ENCODE measurements at places on chromosomes 2 and 18.

GRCh38 chr2:39772086-39772811, 6.8 kb downstream of the THUMPD2 start:
- no peak for DNase-seq

GRCh38 chr2:44926957-44927356, 14.5 kb upstream of the SIX3 start:
- no peak for DNase-seq

DNA sequence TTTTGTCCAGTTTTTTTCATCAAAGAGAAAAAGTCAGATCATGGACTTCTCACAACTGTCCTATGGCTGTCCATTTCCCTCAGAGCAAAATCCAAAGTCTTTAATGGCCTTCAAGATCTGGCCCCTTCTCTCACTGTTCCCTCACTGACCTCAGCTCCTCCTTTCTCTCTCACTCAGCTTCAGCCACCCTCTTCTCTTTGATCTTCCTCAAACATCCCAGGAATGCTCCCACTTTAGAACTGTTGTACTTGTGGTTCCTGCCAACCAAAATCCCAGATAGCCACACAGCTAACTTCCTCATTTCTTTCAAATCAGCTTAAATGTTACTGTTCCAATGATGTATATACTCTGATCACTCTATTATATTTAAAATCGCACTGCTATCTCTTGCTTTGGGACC, 82.9 kb downstream of the NUP35 start:
- no peak for DNase-seq

- no peak for DNase-seq
Measured at GRCh38 chr2:56292951-56293350, 109.2 kb downstream of the CCDC85A start.

GRCh38 chr2:106306387-106306786, 112.3 kb upstream of the UXS1 start:
- no peak for DNase-seq

DNA sequence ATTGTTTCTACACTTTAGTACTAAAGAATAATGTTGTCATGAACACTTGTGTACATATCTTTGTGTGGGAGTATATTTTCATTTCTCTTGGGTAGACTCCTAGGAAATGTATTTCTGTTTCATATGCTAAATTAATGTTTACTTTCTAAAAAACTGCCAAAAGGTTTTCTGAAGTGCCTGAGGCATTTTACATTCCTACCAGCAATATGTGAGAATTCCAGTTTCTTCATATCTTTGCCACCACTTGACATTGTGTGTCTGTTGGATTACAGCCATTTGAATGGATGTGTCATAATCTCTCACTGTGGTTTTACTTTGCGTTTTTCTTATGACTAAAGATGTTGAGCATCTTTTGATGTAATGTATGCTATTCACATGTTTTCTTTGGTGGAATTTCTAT, 428.2 kb upstream of the KCNH7 start:
- DNase-seq, result no peak

GRCh38 chr18:38551881-38552280, 986.3 kb upstream of the CELF4 start:
- no peak for DNase-seq

GRCh38 chr18:27921904-27922751, 254.8 kb downstream of the CDH2 start:
- DNase-seq, result peak; percentile 37

DNA sequence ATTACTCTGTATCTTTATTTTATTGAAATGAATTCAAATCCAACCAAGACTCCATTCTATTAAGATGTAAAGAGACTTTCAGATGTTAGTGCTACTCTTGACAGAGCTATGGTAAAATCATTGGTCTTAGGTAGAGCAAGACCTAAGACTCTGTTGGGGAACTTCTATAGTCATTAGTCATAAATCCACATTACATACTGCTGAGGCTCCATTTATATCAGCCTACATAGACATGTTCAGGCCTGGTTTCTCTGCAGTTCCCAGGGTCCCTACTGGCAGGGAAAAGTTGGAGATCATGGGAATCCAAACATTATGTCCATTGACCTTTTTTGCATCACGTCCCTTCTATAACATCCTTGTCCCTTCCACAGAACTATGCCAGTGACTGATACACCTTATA, 580.4 kb upstream of the ZEB2 start:
- no peak for DNase-seq

GRCh38 chr2:155218292-155218924, 519.9 kb downstream of the KCNJ3 start:
- no peak for DNase-seq

GRCh38 chr2:27710640-27711430, 47.1 kb downstream of the SLC4A1AP start:
- no peak for DNase-seq

GRCh38 chr2:162233197-162233596, 10.0 kb downstream of the FAP start:
- no peak for DNase-seq

DNA sequence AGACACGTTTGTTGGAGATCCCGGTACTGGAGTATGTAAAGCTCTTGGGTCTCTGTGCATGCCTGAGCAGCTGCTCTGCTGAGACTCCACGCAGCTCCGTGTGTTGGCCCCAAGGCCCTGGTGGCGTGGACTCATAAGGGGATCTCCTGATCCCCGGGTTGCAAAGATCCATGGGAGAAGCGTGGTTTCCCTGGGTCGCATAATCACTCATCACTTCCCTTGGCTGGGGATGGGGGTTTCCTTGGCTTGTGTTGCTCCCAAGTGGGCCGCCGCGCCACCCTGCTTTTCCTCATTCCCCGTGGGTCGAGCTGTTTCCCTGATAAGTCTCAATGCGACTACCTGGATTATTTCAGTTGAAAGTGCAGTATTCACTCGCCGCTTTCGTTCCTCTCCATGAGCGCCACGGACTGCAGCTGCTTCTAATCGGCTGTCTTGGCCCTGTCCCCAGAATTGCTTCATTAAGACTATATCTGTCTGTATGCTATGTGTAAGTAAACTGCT, 76.0 kb downstream of the EPC2 start:
- peak; percentile 57 for DNase-seq

- no peak for DNase-seq
Measured at GRCh38 chr18:73787316-73787715, 360.3 kb downstream of the FBXO15 start.

DNA sequence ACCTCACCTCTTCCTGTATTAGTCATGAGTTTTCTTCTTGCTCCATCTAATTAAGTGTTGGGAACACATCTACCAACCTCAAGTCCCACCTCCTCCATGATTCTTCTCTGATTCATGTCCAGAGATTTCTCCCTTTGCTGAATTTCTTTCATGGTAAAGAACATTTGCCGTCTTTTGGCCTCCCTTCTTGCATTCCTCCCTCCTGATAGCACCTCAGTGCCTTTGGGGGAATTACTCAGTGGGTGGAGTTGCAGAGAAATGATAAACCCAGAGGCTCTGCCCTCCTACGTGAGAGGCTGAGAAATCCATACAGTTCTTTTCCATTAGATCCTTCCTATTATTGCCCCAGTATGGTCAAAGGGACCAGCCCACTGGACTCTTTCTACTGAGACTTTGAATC, 651.9 kb downstream of the SLC4A3 start:
- DNase-seq, result no peak

- peak; percentile 3 for DNase-seq
Measured at GRCh38 chr18:57436191-57436964, 1.2 kb downstream of the ONECUT2 start.

- DNase-seq, result no peak
Measured at GRCh38 chr2:46303233-46303632, 6.0 kb downstream of the EPAS1 start.

DNA sequence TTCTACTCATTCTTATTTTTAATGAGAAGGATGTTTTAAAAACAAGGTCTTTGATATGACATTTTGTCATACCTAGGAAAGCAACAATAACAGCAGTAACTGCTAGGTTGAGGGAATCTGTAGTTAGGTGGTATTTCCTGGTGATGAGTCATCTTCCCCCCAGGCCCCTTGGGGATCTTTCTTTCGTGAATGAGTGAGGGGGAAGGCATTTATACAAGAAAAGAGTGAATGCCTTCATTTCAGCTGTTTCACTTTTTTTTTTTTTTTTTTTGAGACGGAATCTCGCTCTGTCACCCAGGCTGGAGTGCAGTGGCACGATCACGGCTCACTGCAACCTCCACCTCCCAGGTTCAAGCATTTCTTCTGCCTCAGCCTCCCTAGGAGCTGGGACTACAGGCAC, 108.6 kb downstream of the MAP4K4 start:
- DNase-seq, result no peak

DNA sequence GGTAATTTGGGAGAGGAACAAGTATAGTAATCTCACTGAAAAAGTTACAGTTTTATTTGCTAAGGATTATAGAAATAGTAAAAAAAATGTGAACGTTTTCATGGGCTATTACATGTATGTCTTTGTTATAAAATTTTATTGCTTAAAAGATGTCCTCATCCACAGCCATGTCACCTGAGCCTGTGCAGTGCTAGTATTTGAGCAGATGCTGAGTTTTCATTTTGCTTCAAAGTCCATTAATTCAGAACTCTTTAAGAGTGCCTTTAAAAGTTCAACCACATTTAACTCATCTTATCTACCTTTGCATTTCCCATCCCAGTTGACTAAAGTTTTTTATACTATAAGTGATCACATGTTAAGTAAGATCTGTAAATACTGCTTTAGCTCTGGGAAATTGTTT, 52.6 kb downstream of the DPP10 start:
- DNase-seq, result no peak

GRCh38 chr18:62280058-62280457, 45.1 kb upstream of the TNFRSF11A start:
- no peak for DNase-seq

DNA sequence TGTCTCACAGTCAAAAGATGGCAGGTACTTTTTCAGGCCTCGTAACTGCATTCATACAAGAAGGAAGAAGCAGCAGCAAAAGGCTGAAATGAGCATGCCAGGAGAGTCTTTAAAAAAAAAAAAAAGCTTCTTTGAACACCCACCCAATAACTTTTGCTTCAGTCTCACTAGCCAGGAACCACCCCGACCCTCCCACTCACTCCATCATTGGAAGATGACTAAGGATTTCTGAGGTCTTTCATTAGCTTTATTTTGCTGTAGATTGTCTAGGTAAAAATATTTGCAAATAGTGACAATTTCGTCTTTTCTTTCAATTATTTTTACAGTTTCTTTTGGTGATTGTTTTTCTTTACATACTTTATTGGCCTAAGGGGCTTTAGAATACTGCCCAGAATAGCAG, 37.9 kb downstream of the RBBP8 start:
- DNase-seq, result no peak

DNA sequence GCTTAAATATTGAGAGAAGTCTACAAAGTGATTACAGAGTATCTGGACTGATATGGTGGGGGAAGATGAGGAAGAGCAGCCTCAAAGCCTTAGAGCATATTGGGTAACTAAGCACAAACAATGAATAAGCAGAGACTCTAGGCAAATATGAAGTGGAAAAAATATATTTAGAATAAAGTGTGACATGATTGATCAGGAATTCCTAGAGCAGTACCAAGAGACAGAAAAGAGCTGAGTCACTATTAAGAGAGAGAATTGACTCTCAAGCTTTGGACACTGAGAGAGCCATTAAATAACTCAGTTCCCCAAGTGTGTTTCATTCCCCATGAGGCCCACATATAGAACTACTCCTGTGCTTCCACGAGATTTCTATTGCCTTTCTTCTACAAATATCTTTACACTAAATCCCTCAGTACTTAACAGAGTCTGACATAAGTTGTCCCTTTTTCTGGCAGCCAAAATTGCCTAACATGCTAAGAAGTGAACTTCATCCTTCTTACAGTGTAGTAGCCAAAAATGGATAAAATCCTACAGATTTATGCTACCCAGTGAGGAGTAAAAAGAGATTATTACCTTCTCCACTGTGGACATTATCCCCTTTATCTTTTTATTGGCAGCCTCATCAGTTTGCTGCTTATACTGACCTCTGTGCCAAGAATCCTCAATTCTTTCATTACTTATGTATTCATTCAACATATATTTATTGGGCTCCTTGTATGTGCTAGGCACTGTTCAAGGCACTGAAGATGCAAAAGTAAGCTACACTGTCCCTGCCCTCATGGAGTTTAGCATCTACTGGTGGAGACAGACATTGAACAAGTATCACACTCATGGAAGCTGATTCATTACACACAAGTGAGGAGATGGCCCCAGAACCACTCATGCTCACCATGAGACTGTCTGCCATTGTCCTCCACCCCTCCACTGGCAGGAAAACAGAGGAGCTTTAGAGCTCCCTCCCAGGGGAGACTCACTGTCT, 45.4 kb downstream of the SLC40A1 start:
- no peak for DNase-seq

GRCh38 chr2:174535083-174535482, 48.3 kb upstream of the GPR155 start:
- no peak for DNase-seq

DNA sequence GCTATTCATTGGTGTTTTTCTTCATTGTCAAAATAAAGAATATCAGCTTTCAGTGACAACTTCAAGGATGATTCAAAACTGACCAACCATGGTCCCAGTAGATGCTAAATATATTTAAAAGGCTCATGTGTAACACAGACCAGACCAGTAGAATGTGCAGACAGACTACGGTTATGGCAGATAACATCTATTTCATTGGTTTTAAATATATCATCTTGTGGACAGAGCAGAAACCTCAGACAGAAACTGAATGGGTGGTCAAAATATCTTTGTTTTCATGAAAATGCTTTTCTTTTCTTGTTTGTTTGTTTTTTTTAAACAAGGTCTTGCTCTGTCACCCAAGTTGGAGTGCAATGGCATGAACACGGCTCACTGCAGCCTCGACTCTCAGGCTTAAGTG, 107.4 kb upstream of the CREB1 start:
- DNase-seq, result no peak

DNA sequence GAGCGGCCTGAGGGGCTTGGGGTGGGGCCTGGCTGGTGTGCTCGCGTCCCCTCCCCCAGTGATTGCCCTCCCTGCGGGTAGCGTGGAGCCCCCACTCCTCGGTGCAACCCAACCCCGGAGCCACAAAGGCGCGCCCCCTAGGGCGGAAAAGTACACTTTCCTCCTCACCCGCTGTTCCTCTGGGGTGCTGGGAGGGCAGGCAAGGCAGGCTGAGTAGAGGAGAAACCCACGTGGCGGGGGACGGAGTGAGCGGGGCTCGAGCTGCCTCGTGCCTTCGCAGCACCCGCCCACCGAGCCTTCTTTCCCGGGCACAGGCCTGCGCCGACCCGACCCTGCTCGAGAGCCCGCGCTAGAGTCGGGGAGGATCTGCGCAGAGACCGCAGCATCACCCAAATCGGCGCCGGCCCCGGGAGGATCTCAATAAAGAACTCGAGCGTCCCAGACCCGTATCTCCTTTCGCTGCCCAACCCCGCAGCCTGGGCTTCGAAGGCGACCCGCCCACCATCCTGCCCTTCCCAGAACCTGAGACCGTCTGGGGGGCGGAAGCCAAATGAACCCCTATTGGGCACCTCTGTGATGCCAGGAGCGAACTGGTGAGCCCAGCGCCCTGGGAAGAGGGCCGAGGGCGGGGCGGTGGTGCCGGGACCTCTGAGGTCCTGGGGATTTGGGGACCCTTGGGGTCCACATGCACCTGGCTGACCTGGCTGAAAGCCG, 1.5 kb downstream of the UCN start:
- DNase-seq, result peak; percentile 20

GRCh38 chr18:35026407-35027061, 14.7 kb upstream of the MAPRE2 start:
- DNase-seq, result peak; percentile 25

Data from kidney (tissue), 22 donors.